GM12878 (cell line): ENCODE measurements at places on chromosomes 3 and 15. TPM values are rescaled to one million over a fixed set of nuclear protein-coding genes. Genes with fewer than 3 reads are reported as not detected.

MITF gene
- polyA plus RNA-seq, result 0.06 and 0.28 TPM in 2 replicates

PDZRN3 gene
- 0.16 TPM in 1 of 2 replicates, not detected in the other for polyA plus RNA-seq

DHFR2 gene
- 5.0 and 5.5 TPM in 2 replicates for polyA plus RNA-seq

WNT5A gene
- 0.06 and 0.20 TPM in 2 replicates for polyA plus RNA-seq

PIK3CA gene
- polyA plus RNA-seq, result 6.9 and 7.2 TPM in 2 replicates

TGM4 gene
- polyA plus RNA-seq, result not detected in 2 replicates

CNTN6 gene
- polyA plus RNA-seq, result not detected in 2 replicates

SLC2A2 gene
- not detected in 2 replicates for polyA plus RNA-seq

TYRO3 gene
- polyA plus RNA-seq, result 0.06 and 0.16 TPM in 2 replicates

SLC22A13 gene
- not detected in 2 replicates for polyA plus RNA-seq

POTEB3 gene
- not detected in 2 replicates for polyA plus RNA-seq

MYO5C gene
- 0.36 and 0.75 TPM in 2 replicates for polyA plus RNA-seq

GCSAM gene
- 85.4 and 90.8 TPM in 2 replicates for polyA plus RNA-seq

GABRB3 gene
- 0.05 TPM in 2 replicates for polyA plus RNA-seq

CSTA gene
- polyA plus RNA-seq, result 3.1 and 3.5 TPM in 2 replicates

SLC6A11 gene
- not detected in 2 replicates for polyA plus RNA-seq

ANO10 gene
- polyA plus RNA-seq, result 2.9 and 3.2 TPM in 2 replicates

SMCO1 gene
- not detected in 2 replicates for polyA plus RNA-seq

ITIH3 gene
- 0.10 TPM in 1 of 2 replicates, not detected in the other for polyA plus RNA-seq

TRIM42 gene
- not detected in 2 replicates for polyA plus RNA-seq

MESP1 gene
- polyA plus RNA-seq, result 0.70 and 1.4 TPM in 2 replicates

USP8 gene
- polyA plus RNA-seq, result 36.3 and 42.3 TPM in 2 replicates

XCR1 gene
- not detected in 2 replicates for polyA plus RNA-seq

DNAH1 gene
- polyA plus RNA-seq, result 0.45 and 0.48 TPM in 2 replicates

PAQR5 gene
- not detected in 2 replicates for polyA plus RNA-seq

ATP10A gene
- polyA plus RNA-seq, result 0.11 and 0.25 TPM in 2 replicates

PIGB gene
- polyA plus RNA-seq, result 24.8 and 35.4 TPM in 2 replicates

TNNC1 gene
- 0.40 and 0.52 TPM in 2 replicates for polyA plus RNA-seq

FOXB1 gene
- polyA plus RNA-seq, result not detected in 2 replicates

REC114 gene
- not detected in 2 replicates for polyA plus RNA-seq

GOLGA8J gene
- 0.23 TPM in 1 of 2 replicates, not detected in the other for polyA plus RNA-seq

AGBL1 gene
- polyA plus RNA-seq, result not detected in 2 replicates

CIB2 gene
- polyA plus RNA-seq, result 9.6 and 12.1 TPM in 2 replicates

SMAD6 gene
- polyA plus RNA-seq, result not detected in 2 replicates

LRIG1 gene
- polyA plus RNA-seq, result 4.0 and 5.2 TPM in 2 replicates
